Cardiac septum (tissue), 1 donor: ENCODE measurements at places on chromosomes 2 and 18. TPM values are rescaled to one million over a fixed set of nuclear protein-coding genes. Genes with fewer than 3 reads are reported as not detected.

The CENPA gene
- not detected for total RNA-seq

The PCARE gene
- total RNA-seq: 0.11 TPM

The IGFBP5 gene
- 191 TPM for total RNA-seq

The TRIB2 gene
- 49.9 TPM for total RNA-seq

The UGT1A8 gene
- not detected for total RNA-seq

The CYTIP gene
- 2.5 TPM for total RNA-seq

The PRSS56 gene
- total RNA-seq: not detected

The ASXL3 gene
- total RNA-seq: 6.1 TPM

The MOGAT1 gene
- 0.24 TPM for total RNA-seq

The CUL3 gene
- total RNA-seq: 66.0 TPM

The MARCHF4 gene
- not detected for total RNA-seq

The PLGLB1 gene
- total RNA-seq: 3.2 TPM

The SULT1C4 gene
- 2.4 TPM for total RNA-seq

The VAMP8 gene
- total RNA-seq: 8.2 TPM

The ZNF532 gene
- 71.8 TPM for total RNA-seq

The KHK gene
- total RNA-seq: 1.1 TPM

The LBX2 gene
- 0.51 TPM for total RNA-seq

The ANKAR gene
- total RNA-seq: 10.3 TPM
